CD4-positive, CD25-positive, alpha-beta regulatory T cell (primary cell): ENCODE measurements at places on chromosomes 13 and 19. TPM values are rescaled to one million over a fixed set of nuclear protein-coding genes. Genes with fewer than 3 reads are reported as not detected.

TNFSF11 gene
- 0.23 TPM for polyA plus RNA-seq

SSC5D gene
- not detected for polyA plus RNA-seq

SIAH3 gene
- not detected for polyA plus RNA-seq

UBE2L5 gene
- polyA plus RNA-seq, result not detected

GRCh38 chr19:51140441-51140840 lies 1.7 kb upstream of the SIGLEC7 start:
- H3K4me1 ChIP-seq, result peaks cover 7% of the 10 kb centered on the region
- no peaks in the 10 kb centered on the region for H3K36me3 ChIP-seq
- H3K4me3 ChIP-seq, result no peak overlapping the region
- H3K27me3 ChIP-seq, result peaks cover 2% of the 10 kb centered on the region
- no peak overlapping the region for H3K27ac ChIP-seq

- no peak overlapping the region for H3K4me3 ChIP-seq
- H3K36me3 ChIP-seq, result no peaks in the 10 kb centered on the region
- H3K27me3 ChIP-seq, result no peaks in the 10 kb centered on the region
- no peak overlapping the region for H3K27ac ChIP-seq
- peaks cover 34% of the 10 kb centered on the region for H3K4me1 ChIP-seq
- DNase-seq, result peak; percentile 52
Observed at GRCh38 chr13:44197791-44198770, 175.5 kb upstream of the SERP2 start.

- H3K4me1 ChIP-seq, result no peaks in the 10 kb centered on the region
- no peak for DNase-seq
- no peak overlapping the region for H3K4me3 ChIP-seq
Observed at GRCh38 chr13:44818428-44818827, 170.8 kb downstream of the NUFIP1 start.

GRCh38 chr19:55089342-55089944 lies 13.8 kb downstream of the EPS8L1 start:
- H3K27ac ChIP-seq, result no peak overlapping the region
- no peak for DNase-seq
- peaks cover 7% of the 10 kb centered on the region for H3K27me3 ChIP-seq
- no peak overlapping the region for H3K4me3 ChIP-seq

GRCh38 chr19:45677351-45678230 lies 9.6 kb downstream of the GIPR start:
- H3K27me3 ChIP-seq, result no peaks in the 10 kb centered on the region
- H3K27ac ChIP-seq, result peak overlapping the region; percentile 41
- no peaks in the 10 kb centered on the region for H3K36me3 ChIP-seq
- no peak overlapping the region for H3K4me3 ChIP-seq
- H3K4me1 ChIP-seq, result peaks cover 29% of the 10 kb centered on the region
- peak; percentile 80 for DNase-seq

DNA sequence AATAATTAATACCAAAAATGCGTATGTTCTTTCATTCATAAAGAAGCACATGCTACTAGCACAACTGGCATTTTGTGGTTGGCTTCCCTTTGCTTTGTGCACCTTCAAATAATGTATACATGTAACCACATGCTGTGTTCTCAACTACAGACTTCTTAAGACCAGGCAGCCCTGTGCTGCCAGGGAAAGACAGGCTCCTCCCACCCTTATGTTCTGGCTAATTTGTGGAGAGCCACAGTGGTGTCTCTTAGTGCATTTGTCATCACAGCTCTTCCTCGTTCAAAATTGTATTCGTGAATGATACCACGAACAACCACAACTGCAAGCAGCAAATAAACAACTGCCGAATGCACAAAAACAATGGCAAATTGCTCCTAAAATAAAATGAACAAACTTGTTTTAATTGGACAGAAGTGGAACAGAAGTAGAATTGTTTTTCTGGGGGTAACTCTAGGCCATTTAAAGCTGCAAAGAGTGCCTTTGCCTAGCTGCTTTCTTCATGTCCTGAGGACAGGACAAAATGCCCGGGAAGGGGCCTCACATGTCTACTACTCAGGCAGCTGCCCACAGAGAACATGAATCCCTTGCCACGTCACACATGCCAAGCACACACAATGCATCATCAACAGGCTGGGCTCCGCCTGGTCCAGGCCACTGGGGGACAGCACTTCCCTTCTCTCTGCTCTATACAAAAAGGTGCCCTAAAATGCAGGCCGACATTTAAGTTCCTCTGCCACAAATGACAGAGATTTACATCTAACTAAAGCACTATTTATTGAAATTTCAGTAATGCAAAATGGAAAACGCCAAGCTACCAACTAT lies 21.7 kb downstream of the IRS2 start:
- no peaks in the 10 kb centered on the region for H3K36me3 ChIP-seq
- no peak overlapping the region for H3K4me3 ChIP-seq
- H3K27me3 ChIP-seq, result no peaks in the 10 kb centered on the region
- DNase-seq, result peak; percentile 42

GRCh38 chr19:28881616-28882015 lies 331.3 kb downstream of the UQCRFS1 start:
- no peak overlapping the region for H3K4me3 ChIP-seq
- no peak for DNase-seq
- no peak overlapping the region for H3K27ac ChIP-seq
- no peaks in the 10 kb centered on the region for H3K27me3 ChIP-seq
- no peaks in the 10 kb centered on the region for H3K36me3 ChIP-seq

DNA sequence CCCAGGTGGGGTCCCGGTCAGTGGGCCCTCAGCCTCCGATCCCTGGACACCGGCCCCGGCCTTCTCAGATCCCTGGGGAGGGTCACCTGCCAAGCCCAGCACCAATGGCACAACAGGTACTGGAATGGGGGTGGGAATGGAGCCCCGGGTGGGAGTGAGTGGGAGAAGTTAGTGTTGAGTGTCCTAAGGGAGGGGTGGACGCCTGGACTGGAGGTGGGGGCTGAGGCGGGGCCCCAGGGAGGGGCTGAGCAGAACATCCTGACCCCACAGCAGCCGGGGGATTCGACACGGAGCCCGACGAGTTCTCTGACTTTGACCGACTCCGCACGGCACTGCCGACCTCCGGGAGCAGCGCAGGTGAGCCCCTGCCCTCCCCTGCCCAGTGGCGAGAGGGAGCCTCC lies 17.7 kb downstream of the EPN1 start:
- H3K36me3 ChIP-seq, result peaks cover 51% of the 10 kb centered on the region
- H3K4me1 ChIP-seq, result no peaks in the 10 kb centered on the region
- no peak for DNase-seq
- no peak overlapping the region for H3K27ac ChIP-seq
- H3K4me3 ChIP-seq, result no peak overlapping the region

DNA sequence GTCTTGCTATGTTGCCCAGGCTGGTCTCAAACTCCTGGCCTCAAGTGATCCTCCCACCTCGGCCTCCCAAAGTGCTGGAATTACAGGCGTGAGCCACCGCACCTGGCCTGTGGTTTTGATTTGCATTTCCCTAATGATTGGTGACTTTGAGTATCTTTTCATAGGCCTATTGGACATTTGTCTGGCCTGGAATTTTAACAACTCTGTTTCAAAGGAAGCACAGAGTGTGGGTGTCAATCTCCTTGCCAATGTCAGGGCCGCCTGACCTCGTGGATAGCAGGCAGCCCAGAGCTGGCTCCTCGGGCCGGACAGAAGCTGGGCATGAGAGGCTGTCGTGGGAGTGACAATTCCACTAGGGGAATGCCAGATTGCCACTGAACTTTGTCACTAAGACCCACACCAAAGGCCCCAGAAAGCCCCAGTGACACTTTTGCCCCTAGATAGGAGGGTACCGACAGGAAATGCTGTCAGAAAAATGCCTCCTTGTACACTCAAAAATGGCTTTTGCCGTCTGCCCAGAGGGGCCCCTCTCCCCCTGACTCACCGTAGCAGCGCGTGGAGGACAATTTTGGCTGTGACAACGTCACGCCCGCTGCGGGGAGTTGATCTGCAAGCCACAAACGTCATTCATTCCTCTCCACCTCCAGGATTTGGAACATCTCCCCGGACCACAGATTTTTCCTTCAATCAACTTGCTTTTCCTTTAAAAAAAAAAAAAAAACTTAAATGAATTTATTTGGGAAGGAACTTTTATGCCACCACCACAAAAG lies 11.7 kb upstream of the ADGRE5 start:
- H3K4me3 ChIP-seq, result peak overlapping the region; percentile 73
- H3K36me3 ChIP-seq, result no peaks in the 10 kb centered on the region
- H3K27ac ChIP-seq, result peak overlapping the region; percentile 99
- peaks cover 78% of the 10 kb centered on the region for H3K4me1 ChIP-seq
